Pancreas (tissue), 10 donors: ENCODE measurements at places on chromosomes 12 and 14. TPM values are rescaled to one million over a fixed set of nuclear protein-coding genes. Genes with fewer than 3 reads are reported as not detected.

DNA sequence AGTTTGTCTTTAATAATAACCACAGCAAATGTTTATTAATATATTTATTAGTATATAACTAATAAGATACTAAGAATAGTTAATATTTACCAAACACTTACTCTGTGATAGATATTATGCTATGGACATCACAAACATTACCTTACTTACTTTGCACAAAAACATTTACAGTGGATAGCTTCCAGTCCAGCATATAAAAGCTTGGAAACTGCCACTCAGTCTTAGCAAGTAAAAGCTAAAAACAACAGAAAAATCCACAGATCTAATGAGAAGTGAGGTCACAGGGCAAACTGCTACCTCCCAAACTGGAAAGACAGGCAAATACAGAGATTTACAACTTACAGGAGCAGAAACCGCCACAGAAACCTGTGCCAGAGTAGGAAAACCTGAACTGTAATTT is 99.8 kb downstream of the METTL25 start:
- DNase-seq: no peak
- H3K4me1 ChIP-seq: peaks cover 5% of the 10 kb centered on the region
- no peak overlapping the region for H3K27ac ChIP-seq
- H3K27me3 ChIP-seq: no peaks in the 10 kb centered on the region
- H3K4me3 ChIP-seq: no peak overlapping the region

DNA sequence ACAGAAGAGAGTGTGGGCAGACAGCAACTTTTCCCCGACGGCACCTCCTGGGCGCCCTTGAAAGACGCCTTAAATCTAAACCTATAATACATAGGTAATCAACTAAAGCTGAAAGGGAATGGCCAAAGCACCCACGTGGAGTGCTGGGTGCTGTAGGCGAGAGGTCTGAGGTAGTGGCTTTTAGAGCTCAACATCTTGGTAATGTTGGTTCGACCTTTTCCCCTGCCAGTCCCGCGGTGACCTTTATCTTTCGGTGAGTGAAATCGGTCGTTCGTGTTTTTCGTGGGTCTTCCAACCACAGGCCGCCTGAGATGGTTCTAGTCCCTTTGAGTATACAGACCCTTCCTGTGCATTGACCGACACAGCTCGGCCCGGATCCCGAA is 9.1 kb downstream of the OR6S1 start:
- H3K4me3 ChIP-seq: no peak overlapping the region
- no peaks in the 10 kb centered on the region for H3K36me3 ChIP-seq
- H3K27ac ChIP-seq: no peak overlapping the region
- peaks cover 5% of the 10 kb centered on the region for H3K4me1 ChIP-seq
- no peak for DNase-seq

GRCh38 chr12:49255857-49256637 is 8.8 kb upstream of the TUBA1C start:
- no peaks in the 10 kb centered on the region for H3K4me1 ChIP-seq
- no peaks in the 10 kb centered on the region for H3K36me3 ChIP-seq
- H3K27me3 ChIP-seq: no peaks in the 10 kb centered on the region
- no peak overlapping the region for H3K4me3 ChIP-seq
- no peak overlapping the region for H3K27ac ChIP-seq

DNA sequence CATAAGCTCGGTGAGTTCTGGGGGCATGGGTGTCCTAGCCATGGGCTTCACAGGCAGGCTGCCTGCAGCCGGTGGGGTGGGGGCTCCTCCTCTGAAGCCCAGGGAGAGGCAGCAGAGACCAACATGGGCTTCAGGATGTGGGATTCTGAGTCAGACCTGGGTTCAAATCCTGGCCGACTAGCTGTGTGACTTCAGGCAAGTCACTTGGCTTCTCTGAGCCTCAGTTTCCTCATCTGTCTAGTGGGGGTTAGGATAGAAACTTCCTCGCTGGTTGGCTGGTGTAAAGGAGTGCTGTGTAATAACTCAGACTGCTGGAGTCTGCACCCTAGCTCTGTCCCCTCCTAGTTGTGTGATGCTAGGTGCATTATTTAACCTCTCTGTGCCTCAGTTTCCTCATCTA is 12.2 kb downstream of the RNFT2 start:
- H3K4me1 ChIP-seq: no peaks in the 10 kb centered on the region
- H3K36me3 ChIP-seq: no peaks in the 10 kb centered on the region
- no peak overlapping the region for H3K27ac ChIP-seq
- no peaks in the 10 kb centered on the region for H3K27me3 ChIP-seq

DNA sequence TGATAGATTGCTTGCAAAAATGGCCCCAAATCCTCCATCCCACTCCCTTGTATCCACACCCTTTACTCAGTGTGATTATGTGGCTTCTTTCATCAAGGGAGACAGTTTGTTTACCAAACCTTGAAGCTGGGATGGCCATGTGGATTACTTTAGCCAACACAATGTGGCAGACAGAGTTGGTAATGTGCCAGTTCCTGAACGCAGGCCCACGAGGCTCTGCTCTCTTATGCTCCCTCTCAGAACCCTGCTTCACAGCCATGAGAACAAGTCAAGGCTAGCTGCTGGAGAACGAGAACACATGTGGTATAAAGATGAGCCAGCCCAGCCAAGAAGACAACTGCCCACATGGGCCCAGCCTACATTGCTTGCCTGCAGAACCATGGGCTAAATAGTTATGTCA is 162.3 kb downstream of the NDUFA12 start:
- no peaks in the 10 kb centered on the region for H3K4me1 ChIP-seq
- H3K36me3 ChIP-seq: no peaks in the 10 kb centered on the region
- H3K27ac ChIP-seq: no peak overlapping the region

Gene UNC79
- polyA plus RNA-seq: 3.8 TPM

Gene CYP27B1
- 1.6 TPM for polyA plus RNA-seq

Gene TTC9
- polyA plus RNA-seq: 0.96 TPM
